ENCODE measurements at places on chromosomes 11 and 22.

GRCh38 chr11:45085646-45086501 is 60.6 kb upstream of the PRDM11 start:
- DNase-seq, result no peak

- no peak for DNase-seq
These were observed 67.2 kb downstream of the C11orf91 start for GRCh38 chr11:33633251-33634003.

DNA sequence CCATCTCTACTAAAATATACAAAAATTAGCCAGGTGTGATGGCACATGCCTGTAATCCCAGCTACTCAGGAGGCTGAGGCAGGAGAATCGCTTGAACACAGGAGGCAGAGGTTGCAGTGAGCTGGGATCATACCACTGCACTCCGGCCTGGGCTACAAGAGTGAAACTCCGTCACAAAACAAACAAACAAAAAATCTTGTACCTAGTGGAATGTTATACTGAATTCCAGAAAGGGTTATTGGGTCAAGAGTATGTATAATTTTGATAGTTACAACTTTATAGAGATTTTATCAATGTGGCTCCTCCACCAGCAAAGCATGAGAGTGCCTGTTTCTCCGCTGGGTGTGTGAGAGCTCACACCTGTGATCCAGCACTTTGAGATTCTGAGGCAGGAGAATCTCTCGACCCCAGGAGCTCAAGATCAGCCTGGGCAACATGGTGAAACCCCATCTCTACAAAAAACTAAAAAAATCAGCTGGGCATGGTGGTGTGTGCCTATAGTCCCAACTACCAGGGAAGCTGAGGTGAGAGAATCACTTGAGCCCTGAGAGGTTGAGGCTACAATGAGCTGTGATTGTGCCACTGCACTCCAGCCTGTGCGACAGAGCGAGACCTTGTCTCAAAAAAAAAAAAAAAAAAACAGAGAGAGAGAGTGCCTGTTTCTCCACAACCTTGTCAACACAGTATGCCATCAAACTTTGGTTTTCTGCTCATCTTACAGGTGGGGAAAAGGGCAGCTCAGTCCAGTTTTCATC is 12.7 kb upstream of the FOLR1 start:
- DNase-seq, result no peak

GRCh38 chr11:76448506-76448905 is 3.7 kb downstream of the EMSY start:
- no peak for DNase-seq

GRCh38 chr22:20106849-20107237 is 9.1 kb upstream of the RANBP1 start:
- DNase-seq, result no peak

GRCh38 chr11:102001657-102002338 is 45.4 kb upstream of the CFAP300 start:
- no peak for DNase-seq

All from activated CD4-positive, alpha-beta T cell treated with anti-CD3 and anti-CD28 coated beads for 4 hours (primary cell).